ENCODE measurements at places on chromosomes 3 and 15.

DNA sequence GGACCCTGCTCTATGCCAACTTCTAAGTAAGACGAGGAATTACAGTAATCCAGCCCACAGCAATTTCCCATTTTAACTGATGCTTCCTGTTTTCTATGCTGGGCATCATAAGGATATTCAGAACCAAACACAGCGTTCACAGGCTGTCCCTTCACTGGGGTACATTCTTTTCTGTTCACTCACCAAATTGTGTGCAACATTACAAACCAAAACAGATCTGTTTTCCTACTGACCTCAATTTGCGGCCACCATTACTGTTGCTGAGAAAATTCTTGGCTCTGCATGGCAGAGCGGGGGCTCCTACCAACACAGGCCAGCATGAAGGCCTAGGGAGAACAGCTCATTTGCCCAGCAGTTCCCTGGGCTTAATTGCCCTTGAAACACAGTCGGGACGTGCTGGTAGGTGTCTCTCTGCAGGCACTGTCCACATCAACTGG is 76.5 kb downstream of the MYO1E start:
- no peak for DNase-seq

GRCh38 chr3:1883534-1883933 is 215.1 kb upstream of the CNTN4 start:
- no peak for DNase-seq

GRCh38 chr3:45258317-45258716 is 32.2 kb upstream of the TMEM158 start:
- DNase-seq: no peak

- no peak for DNase-seq
Observed at GRCh38 chr3:76324101-76324500, 538.8 kb upstream of the ZNF717 start.

GRCh38 chr3:166688665-166689064 is 691.4 kb downstream of the ZBBX start:
- no peak for DNase-seq
